CD4-positive, alpha-beta T cell treated with Interleukin-6 for 4 hours (primary cell): ENCODE measurements at places on chromosomes 3 and 15.

DNA sequence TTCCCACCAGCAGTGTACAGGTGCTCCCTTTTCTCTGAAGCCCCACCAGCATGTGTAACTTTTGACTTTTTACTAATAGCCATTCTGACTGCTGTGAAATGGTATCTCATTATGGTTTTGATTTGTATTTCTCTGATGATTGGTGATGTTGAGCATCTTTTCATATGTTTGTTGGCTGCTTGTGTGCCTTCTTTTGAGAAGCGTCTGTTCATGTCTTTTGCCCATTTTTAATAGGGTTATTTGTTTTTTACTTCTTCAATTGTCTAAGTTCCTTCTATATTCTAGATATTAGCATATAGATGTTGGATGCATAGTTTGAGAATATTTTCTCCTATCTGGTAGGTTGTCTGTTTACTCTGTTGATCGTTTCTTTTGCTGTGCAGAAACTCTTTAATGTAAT, 14.6 kb downstream of the ACTC1 start:
- no peak for DNase-seq

- no peak for DNase-seq
Observed at GRCh38 chr3:152921351-152921750, 86.4 kb downstream of the P2RY1 start.

DNA sequence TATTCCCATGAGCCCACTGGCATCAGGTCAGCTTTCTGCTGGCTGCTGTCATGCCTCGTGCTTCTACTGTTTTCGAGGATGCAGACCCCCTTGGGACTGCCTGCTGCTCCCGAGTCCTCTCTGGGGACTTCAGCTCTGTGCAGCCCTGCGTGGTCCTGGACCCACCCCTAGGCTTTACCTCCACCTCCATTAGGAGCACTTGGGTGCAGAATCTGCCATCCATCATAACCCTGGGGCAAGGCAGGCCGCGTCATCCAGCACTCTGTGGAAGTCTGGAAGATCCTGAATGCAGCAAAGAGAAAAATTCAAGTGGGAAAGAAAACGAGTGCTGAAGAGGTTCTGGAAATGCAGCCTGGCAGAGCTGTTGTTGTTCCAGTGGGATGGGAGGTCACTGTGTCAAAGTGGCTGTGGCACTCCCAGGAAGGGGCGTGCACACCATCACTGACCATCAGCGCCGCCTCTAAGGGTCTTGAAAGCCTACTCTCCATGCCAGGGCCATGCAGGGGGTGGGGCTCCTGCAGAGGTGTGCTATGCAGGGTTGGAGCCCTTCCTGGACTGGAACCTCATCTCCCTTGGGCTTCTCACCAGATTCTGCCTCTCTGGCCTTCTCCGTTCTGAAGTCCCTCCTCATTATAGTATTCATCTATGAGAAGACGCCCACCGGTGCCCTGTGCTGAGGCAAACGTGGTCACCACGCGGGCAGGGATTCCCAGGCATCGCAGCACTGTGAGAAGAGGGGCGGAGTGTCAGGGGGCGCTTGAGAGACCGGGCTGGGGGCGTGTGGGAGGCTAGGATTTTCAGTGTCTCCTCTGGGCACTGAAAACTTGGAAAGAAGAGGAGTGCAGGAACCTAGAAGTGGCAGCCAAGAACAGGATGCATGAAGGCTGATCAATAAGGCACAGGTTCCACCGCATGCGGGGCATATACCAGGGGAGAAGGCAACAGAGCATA, 12.5 kb downstream of the EPB42 start:
- DNase-seq = no peak

DNA sequence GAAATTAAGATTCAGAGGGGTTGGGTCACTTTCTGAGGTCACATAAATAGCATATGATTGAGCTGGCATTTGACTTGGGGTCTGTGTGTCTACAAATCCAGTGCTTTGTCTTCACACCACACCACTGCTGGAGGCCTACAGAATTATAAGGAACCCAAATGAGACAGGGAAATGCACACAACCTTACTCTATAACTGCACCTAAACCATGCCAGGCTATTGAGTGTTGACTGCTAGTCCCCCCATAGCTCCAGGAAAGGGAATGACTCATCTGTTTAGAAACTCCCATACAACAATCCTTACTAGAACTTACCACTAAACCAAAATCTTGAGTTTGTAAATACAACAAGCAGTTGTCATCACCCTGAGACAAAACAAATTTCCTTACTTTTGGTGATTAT, 16.9 kb upstream of the TSC22D2 start:
- no peak for DNase-seq

GRCh38 chr3:128760881-128761280, 34.9 kb downstream of the RAB7A start:
- DNase-seq = no peak

- DNase-seq = no peak
Observed at GRCh38 chr3:153484842-153485241, 322.8 kb downstream of the RAP2B start.

DNA sequence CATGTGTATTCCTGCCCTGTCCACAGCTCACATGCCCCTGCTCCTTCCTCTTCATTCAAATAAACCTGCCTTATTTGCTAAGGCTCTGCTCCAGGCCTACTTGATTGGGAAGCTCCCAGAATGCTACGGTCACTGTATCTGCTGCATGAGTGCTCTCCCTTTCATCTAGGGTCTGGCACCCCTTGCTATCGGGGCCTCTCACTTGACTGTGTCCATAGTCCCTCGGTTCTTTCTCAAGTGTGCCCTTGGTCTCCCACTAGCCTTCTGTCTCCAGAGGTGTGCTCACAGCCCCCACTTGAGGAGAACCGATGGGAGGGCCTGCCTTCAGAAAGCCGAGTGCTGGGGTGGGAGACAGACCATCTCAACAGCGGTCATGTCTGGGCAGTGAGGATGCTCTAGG, 57.4 kb upstream of the NMNAT3 start:
- no peak for DNase-seq

- DNase-seq = no peak
Observed at GRCh38 chr3:17836092-17836491, 93.7 kb upstream of the TBC1D5 start.

DNA sequence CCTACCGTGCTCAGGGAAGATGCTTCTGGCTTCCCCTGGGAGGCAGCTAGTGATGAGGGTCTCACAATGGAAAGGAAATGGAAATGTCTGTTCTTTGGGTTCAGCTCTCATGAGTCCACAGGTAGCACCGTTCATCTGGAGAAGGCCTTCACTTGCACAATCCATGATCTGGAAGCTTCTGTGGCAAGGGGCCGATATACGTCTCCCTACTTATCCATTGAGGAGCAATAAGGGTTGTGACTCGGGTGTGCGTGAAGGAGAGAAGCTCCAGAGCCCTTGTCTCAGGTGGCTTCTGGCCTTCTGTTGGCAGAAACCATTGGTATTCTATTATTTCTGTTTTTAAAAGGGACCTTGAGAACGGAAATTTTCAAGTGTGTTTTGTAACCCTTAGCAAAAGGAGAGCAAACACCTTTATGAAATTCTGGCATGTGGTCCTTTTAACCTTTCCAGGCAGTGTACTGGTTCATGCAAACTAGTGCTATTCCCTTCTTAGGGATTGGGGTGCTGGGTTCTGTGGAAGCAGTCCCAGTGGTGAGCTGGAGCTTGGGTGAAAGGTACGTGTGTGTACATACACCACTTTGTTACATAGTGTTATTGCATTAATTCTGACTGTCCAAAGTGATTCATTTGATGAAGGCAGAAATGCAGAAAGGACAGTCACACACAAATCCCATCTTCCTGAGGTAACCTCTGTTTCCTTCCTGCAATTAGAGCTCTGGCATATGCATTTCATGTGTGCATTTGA, 32.5 kb downstream of the KLF13 start:
- no peak for DNase-seq

- DNase-seq = no peak
Observed at GRCh38 chr15:34721802-34722438, 32.9 kb downstream of the GJD2 start.

GRCh38 chr3:114608293-114608692, 314.5 kb downstream of the TIGIT start:
- DNase-seq = no peak

- no peak for DNase-seq
Observed at GRCh38 chr3:127045435-127046045, 62.6 kb downstream of the PLXNA1 start.

DNA sequence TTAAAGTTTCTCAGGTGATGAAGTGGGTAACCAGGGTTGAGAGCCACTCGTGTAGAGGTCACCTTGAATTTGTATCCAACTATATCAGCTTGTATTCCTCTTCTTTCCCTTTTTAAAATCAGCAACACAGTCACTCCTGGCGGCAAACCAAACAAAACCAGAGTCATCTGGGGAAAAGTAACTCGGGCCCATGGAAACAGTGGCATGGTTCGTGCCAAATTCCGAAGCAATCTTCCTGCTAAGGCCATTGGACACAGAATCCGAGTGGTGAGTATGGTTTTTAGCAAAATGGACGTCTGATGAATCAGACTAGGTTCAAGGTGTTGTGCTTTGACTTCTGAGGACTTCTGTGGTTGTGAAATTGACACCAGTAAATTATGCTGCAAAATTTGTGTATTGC, 3.9 kb downstream of the RPL35A start:
- DNase-seq = no peak

DNA sequence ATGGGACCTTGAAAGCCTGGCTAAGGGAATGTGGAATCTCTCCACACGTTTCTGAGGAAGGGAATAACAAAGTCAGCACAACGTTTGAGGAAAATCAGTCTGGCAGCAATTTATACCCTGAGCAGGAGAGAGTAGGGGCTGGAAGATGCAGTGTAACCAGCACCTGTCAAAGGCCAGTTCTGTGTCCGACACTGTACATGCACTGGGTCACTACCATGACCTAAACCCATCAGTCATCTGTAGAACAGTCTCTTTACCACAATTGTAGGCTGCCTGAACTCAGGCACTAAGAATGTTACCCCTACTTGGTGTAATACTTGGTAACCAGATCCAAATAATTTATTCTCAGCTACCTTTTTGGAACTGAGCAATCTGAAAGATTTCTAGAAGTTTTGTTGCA, 113.4 kb downstream of the FEZF2 start:
- DNase-seq = no peak

- DNase-seq = no peak
Observed at GRCh38 chr3:180332608-180333007, 269.4 kb upstream of the TTC14 start.

DNA sequence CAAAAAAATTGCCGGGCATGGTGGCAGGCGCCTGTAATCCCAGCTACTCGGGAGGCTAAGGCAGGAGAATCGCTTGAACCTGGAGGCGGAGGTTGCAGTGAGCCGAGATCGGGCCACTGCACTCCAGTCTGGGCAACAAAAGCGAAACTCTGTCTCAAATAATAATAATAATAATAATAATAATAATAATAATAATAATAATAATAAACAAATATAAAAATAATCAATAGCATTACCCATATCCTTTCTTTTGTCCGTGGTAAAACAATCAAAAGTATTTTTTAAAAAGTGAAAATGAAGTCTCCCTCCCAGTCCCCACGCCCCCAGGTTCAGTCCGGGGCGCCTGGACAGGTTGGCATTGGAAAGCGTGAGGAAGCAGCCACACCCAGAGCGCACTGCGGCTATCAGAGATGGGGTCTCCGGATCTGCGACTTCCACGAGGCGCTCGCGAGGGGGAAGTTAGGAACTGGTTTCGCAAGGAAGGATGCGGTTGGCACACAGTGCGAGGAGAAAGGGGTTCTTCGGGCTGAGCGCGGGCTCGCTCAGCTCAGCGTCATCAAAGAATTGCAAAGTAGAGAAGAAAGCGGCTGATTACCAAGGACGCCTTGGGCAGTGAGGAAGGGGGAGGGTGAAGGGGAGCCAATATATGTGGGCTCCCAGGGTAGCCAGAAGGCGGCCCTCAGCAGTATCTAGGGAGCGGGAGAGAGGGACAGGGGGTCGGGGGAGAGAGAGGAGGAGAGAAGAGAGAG, 69.5 kb upstream of the EPHB3 start:
- DNase-seq = no peak

GRCh38 chr15:70252951-70253320, 155.2 kb upstream of the TLE3 start:
- no peak for DNase-seq

DNA sequence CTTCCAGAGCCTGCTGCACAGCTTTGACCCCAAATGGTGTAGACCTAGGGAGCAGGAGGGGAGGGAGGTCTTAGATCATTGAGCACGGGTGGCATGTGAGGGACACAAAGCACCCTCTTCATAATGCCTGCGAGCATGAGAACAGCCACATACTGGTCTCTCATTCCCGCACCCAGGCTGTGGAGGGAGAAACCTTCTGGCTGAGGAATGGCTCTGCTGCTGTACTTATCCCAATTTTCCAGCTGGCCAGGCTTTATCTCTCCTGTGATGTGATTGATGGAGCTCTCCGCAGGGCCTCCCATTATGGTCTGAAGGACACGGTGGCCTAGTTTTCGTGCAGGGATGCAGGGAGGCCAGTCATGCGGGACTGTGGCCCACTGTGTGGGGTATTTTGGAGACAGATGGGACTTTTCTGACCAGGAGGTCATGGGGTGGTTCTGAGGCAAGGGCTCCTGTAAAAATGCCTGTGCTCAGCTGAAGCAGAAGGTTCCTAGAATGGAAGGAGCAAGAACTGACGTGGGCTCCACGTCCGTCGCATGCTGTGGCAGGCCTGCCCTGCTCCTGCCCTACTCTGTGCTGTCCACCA, 251.5 kb downstream of the PLCL2 start:
- DNase-seq = no peak

- DNase-seq = no peak
Observed at GRCh38 chr3:178291574-178292370, 244.5 kb upstream of the KCNMB2 start.

GRCh38 chr3:59308684-59309083, 258.9 kb upstream of the CFAP20DC start:
- DNase-seq = no peak

GRCh38 chr3:184241447-184242296, 7.1 kb downstream of the ALG3 start:
- DNase-seq = peak; percentile 32

DNA sequence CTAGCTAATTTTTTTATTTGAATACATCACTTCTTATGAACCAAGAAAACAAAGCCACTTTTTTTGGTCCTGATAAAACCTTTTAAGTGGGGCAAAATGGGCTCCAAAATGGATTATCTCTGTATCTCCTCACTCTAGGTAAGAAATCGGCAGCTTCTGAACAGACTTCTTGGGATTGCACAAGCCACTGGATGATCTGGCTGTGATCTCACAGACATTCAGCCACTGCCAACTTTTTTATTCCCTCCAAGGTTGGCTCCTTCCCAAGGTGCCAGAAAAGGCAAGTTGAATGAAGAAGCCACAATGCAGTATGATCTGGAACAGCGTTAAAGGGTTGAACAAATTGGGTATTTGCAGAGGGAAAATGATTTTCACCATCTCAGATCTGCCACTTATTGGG, 73.2 kb downstream of the PRICKLE2 start:
- DNase-seq = no peak
